ENCODE measurements at places on chromosomes 5 and 9.

DNA sequence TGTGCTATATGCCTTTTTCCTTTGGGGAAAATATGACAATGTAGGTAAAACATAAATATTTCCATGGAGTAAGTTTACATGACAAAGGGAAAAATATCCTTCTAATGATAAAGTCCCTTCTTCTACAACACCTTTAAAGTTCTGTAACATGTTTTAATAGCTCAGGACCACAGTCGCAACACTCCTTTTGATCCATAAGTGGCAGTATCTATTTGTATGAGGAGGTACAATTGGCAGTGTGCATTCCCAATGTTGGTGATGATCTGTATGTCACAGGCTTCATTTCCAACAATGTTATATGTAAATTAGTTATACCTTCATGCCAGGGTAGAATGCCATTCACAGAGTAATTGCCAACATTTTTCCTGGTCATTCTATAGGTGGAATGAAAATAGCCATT, 127.1 kb upstream of the CCNH start:
- DNase-seq = no peak

GRCh38 chr5:58775701-58776262, 192.9 kb downstream of the RAB3C start:
- no peak for DNase-seq

- DNase-seq = no peak
Measured at GRCh38 chr5:127887282-127887681, 184.1 kb downstream of the CCDC192 start.

DNA sequence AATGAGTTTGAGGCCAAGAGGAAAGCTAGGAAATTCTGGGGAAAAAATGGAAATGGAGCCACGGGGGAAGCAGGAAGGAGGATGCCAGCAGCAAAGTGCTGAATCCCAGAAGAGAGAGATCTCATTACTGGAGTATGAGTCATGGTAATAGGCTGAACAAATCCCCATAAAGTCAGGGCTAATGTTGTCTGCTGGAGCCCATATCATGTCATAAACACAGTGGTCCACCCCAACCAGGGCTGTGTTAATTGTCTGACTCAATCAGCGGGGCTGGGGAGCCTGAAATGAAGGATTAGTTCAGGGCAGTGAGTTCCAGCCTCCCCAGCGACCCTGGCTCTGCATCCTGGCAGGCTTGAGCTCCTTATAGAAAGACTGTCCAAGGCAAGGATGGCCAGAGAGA, 68.8 kb downstream of the TLR4 start:
- no peak for DNase-seq

- no peak for DNase-seq
Measured at GRCh38 chr9:120436983-120437475, 142.9 kb downstream of the CDK5RAP2 start.

All from CD4-positive, alpha-beta T cell treated with Interleukin-15 for 4 hours (primary cell).